ENCODE measurements at places on chromosomes 1 and 21.

- no peak for DNase-seq
Observed at GRCh38 chr1:207131163-207131562, 27.1 kb downstream of the C4BPA start.

GRCh38 chr1:185735701-185736064 lies 1.5 kb downstream of the HMCN1 start:
- no peak for DNase-seq

DNA sequence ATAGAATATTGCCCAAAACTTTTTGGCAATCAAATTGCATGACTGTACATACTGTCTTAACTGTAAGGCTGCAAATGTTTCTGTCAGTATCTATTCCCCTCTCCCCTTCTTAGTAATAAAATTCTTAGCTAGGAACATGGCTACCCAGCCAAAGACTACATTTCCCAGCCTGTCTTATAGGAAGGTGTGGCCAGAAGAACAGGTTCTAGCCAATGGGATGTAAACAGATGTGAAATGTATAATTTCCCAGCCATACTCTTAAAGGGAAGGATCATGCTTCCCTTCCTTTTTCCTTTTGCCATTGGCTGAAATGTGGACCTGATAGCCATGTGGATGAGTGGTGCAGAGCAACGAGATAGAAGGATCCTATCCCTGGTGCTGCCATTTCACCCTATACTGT lies 7.0 kb upstream of the HIVEP3 start:
- peak; percentile 10 for DNase-seq

GRCh38 chr21:25568246-25568645 lies 39.0 kb downstream of the MRPL39 start:
- no peak for DNase-seq

DNA sequence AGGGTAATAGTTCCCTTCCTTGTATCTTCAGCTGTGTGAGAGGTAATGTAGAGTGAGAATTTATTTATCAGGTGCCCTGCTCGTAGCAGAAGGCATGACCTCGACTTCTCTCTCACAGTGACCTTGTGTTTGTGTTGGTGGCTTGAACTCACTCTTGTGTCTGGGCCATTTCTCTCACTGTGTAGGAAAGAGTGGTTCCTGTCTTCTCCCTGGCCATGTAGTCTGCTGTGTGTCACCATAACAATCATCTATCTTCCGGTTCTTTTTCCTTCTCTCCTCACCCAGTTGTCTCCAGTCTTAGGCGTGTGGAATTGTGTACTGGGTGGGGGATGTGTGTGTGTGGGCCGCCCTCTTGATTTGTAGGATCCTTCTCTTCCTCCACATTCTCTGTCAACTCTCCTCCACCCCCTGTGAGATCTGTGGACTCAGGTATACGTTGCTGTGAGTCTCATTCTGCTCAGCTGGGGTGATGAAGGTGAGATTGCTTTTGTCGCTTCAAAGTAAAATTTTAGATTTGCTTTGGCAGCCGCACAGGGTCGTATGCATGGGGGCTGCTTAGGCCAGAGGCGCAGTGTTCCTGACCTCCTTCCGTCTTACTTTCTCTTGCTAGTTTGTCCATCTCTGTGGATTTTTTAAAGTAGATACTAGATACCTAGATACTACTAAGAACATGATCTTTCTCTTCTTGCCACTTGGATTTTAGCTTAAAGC lies 31.6 kb downstream of the MAPKAPK2 start:
- DNase-seq, result no peak

GRCh38 chr1:22953740-22954141 lies 18.9 kb downstream of the LACTBL1 start:
- no peak for DNase-seq

DNA sequence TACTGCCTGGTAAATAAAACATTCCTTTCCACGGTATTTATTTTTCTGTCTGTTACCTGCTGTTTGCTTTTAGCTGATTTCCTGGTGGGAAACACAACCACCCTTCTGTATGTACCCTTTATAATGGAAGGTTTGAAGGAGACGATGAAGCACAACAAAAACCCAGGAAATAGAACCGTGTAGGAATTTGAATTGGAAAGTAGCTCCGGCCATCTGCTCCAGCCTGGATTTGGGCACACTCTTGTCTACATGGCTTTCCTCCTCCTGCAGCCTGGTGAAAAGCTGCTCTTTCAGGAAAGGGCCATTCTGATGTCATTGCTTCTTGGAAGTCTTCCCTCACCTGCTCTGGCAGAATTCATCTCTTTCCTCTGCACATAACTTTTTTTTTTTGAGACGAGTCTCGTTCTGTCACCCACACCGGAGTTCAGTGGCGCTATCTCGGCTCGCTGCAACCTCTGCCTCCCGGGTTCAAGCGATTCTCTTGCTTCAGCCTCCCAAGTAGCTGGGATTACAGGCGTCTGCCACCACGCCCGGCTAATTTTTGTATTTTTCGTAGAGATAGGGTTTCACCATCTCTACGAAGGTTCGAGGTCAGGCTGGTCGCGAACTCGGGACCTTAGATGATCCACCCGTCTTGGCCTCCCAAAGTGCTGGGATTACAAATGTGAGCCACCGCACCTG lies 2.7 kb downstream of the AK4 start:
- DNase-seq, result no peak

DNA sequence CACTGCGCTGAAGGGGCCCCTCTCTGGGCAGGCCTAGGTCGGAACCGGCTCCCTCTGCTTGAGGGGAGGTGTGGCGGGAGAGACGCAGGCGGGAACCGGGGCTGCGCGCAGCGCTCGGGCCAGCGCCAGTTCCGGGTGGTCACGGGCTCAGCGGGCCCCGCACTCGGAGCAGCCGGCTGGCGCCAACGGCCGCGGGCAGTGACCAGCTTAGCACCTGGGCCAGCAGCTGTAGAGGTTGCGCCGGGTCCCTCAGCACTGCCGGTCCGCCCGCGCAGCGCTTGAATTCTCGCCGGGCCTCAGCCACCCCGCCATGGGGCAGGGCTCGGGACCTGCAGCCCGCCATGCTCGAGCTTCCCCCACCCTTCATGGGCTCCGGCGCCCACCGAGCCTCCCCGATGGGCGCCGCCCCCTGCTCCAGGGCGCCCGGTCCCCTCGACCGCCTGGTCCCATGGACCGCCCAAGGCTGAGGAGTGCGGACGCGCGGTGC lies 254.6 kb downstream of the COL11A1 start:
- DNase-seq, result no peak

DNA sequence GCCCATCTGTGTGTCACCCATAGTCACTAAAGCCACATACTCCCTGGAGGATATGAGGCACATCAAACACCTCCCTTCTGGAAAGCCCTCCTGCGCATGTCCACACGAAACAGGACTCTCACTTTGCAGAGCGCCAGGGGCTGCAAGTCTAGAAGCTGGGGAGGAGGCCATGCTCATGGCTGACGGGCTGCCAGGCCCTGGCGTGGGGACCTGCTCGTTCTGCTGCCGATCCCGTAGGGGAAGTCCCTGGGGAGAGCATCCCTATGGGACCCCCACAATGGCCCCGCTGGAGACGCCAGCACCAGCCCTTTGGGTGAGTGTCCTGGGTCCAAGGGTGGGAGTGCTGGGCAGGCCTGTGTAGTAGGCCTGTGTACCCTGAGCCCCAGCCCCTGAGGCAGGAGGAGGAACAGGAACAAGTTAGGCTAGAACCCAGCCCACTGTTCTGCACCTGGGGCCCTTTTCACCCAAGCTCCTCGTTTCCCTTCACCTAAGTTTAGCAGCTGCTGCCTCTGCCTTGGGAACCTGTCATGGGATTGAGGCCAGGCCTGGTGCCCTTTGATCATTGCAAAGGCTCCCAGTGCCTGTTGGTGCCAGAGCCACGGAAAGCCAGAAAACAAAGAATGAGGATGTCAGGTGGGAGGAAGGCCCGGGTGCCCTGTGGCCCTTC lies 9.9 kb downstream of the FAM3B start:
- DNase-seq, result no peak

DNA sequence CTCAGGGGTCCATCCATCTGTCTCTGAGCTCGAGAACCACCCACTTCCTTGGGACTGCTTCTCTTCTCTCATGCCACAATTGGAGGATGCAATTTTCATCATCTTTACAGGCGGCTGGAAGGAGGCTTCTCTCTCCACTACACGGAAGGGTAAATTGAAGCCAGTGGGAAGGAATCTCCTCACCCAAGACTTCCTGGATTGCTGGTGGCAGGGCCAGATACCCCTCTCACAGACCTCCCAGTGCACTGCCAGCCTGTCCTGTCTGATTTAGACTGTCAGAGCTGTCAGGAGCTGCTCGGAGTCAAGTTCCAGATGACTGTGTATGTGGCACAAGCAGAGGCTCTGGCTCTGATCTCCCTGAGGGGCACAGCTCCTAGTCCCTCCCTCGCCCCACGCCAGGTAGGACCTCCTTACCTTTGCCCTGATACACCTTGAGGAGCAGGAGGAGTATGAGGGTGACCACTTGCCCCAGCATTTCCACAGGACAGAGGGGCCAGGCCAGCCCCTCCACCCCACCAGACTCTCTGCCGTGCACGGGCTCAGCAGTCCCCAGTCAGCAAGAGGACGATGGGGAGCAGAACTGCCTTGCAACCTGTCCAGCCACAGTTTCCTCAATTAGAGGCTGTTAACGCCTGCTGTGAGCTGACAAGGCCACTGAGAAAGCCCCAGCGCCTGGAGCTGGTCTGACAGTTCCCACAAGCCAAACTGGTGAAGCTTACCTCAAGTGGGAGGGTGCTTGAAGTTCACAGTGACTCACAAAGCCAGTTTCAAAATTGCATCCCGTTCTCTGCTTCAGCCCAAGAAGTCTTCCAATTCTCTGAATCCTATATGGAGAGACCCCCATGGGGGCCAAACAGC lies at the start of gene CD244:
Gene CD244, minus strand, starts transcription at position 685 of the 858 bp plus-strand sequence. Its CDS starts 210 bp downstream, at position 475.
- DNase-seq, result no peak

DNA sequence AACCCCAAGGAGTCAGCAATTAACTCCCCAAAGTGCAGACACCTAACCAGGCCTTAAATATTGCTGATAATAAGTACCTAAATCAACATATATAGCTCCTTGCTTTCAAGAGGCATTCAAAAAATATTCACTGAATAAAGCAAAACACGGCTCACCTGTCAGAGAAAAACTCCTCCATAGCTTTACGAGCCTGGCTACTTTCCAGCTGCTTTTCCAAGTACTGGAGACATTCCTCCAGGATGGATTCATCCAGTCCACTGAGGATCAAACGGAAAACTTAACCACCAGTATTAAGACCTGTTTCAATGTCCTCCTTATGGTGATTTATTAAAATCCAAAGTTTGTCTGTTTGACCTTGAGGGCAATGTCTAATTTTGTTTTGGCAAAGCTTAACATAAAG lies 44.6 kb downstream of the UBR4 start:
- DNase-seq, result peak; percentile 23

DNA sequence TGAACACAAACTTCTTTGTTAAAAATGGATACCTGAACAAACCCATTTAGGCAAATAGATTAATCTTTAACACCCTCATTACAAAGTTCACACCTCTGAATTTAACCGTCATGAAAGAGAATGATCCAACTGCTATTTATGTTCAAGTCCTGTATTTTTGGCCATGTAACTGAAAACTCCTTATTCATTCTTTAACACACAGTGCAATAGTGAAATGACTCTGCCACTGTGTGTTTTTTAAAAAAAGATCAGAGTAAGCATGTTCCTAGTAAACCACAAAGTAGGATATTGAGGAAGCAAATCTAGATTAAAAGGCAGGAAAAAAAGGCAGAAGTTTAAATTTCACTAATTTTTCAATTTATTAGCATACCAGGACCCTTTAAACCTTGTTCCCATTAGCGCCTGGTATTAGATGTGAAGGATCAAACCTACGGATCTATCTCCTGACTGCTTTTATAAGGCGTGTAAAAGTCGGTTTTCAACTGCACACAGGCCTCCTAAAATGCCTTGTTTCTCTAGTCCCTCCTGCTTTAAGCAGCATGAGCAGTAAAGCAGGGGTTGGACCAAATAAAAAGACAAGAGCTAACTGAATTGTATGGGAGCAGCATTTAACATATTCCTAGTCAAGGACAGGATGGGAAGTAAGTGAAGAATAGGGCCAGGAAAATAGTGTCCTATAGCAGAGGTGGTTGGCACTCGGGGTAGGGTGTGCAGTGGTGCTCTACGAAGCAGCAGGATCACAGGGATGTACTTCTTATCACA lies 33.4 kb downstream of the NUCKS1 start:
- DNase-seq, result no peak

DNA sequence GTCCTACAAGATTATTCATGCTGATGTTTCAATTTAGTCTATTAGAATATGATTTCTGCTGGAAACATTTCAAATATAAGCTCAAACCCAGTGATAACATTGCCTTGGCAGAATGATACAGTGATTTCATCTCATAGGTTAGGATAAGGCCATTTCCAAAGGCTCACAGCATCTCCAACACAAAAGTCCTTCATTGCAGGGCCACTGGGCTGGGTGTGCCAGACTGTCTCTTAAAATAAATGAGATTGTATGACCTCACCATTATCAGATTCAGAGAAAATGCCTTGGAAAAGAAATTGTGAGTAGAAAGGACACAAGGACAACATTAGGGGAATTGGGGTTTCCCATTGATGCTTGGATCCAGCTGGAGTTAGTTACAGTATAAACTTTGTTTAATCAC lies 30.4 kb downstream of the NGF start:
- no peak for DNase-seq

DNA sequence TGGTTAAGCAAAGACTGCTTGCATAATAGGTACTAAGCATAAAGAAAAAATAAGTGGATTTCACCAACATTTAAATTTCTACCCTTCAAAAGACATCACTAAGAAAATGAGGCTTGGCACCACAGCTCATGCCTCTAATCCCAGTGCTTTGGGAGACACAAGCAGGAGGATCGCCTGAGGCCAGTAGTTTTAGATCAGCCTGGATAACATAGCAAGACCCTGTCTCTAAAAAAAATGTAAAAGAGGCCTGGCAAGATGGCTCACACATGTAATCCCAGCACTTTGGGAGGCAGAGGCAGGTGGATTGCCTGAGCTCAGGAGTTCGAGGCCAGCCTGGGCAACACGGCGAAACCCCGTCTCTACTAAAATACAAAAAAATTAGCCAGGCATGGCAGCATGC lies 73.0 kb downstream of the PIGK start:
- no peak for DNase-seq

- DNase-seq, result no peak
Observed at GRCh38 chr1:9628541-9629444, 22.7 kb upstream of the PIK3CD start.

DNA sequence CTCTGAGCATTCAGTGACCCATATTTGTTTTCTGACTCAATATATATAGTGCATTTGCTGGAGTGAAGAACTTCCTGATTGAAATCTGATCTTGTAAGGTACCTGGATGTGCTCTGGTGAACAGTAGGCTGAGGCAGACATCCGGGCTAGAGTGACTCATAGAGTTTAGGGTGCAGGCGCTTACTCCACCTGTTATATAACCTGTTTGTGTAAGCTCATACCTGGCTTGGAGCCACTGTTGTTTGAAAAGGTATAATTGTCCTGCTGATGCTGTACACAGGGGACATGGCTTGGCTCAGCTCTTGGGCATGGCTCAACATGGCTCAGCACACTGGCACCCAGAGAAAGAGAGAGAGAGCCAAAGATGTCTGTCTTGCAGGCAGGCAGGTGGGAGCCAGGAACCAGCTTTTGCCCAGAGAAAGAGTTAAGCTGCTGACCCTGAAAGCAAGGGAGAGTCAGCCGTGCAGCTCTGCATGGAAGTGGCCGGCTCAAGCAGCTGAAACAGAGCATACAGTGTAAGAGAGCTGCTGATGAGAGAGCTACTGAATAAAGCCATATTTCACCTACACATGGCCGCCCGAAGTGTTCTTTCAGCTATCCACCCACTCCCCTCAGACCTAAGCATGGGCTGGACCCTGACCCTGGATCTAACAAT lies 43.2 kb downstream of the GJA5 start:
- DNase-seq, result peak; percentile 79

GRCh38 chr21:42865776-42866160 lies 13.6 kb downstream of the WDR4 start:
- DNase-seq, result peak; percentile 93
